KBM-7 (cell line): ENCODE measurements at places on chromosomes 16 and 17.
A peak's percentile ranks its signal among the peaks of the same experiment; 100 is the strongest.

- DNase-seq, result no peak
These were observed 66.1 kb upstream of the HS3ST4 start for GRCh38 chr16:25625620-25626019.

DNA sequence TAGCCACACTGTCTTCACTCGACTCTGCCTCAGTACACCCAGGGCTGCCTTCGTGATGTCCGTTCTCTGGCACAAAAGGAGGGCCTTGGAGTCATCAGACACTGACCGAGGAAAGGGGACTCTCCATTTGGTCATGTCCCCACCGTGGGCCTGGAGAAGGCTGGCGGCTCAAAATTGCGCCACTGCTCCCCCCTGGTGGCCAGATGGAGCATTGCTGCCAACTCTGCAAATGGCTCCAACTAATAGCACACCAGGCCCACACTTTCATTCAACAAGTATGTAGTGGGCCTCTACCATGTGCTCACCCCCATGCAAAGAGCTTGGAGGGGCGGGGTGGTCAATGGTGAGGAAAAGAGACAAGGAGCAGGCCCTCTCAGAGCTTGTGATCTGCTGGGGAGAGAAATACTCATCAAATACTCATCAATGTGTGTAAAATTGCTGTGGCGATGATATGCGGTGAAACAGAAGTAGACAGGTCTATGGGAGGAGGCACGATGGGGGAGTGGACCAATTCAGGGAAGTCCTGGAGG lies 5.2 kb upstream of the GRIN2C start:
- peak; percentile 88 for DNase-seq

GRCh38 chr17:51803161-51803560 lies 355.4 kb downstream of the CA10 start:
- DNase-seq, result no peak

DNA sequence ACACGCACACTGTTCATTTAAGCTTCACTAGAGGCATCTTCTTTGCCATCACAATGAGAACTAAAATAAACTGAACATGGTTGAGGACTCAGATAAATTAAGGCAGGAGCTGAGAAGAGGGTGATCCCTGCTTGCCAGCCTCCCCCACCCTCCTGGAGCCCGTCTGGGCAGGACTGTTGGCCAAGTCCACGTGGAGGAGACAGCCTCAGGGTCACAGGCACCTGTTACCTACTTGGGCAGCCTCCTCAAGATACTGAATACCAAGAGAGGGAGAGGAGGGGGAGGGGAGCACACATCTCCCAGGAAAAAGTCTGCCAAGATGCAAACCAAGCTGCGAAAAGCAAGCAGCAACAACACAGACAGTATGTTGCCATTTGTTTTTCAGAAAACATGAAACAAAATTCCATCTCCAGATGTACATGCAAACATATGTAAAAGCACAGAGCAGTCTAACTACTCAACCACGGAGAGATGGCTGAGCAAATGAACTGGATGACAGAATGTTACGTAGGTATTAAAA lies 67.4 kb downstream of the SLC39A11 start:
- no peak for DNase-seq
